Brain (organoid and tissue), 16 donors: ENCODE measurements at places on chromosomes 5 and 9.

- DNase-seq, result no peak
These were observed 21.4 kb downstream of the AGXT2 start for GRCh38 chr5:35026280-35026840.

DNA sequence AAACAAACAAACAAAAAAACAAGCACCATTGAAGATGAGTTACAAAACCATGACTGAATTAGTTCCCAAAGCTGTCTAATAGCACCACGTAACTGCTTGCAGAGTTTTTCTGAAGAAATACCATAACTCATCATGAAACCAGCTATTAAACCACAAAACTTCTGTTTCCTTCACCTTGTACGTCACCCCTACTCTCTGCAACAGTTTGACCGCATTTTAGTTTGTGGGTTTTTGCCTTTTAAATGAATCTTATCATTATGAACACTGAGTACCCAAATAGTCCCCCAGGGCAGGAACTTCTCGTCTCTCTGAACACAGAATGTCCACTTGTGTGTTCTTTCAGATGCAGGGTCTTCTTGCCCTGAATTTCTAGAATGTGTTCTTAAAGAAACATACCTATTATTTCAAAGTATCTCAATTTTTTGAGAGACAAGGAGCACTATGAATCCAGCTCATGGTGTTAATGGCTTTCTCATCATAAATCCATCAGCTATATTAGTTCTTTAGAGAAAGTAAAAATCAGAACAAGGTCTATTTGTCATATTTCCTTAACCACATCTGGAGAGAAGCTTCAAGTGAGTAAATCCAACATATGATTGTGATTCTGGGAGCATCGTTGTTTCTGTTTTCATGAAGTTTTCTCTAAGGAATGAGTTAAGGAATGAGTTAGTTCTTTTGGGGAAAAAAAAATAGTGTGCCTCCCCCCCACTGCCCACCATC lies 210.6 kb downstream of the AUH start:
- DNase-seq, result no peak

DNA sequence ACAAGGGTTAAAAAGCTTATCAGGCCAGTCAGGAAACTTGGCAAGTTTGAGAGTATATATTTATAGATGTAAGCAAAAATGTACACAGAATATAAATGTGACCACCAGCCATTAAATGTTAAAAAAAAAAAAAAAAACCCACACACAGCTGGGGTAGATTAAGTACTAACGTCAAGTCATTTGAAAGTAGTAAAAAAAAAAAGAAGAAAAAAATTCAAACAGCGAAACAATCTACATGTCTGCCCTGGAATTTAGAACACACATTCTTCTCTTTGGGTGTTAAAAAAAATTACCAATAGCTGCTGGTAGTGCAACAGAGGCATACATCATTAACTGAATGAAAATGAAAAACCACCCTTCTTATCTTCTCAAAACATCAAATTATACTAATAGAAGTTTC lies 269.7 kb downstream of the MLLT3 start:
- no peak for DNase-seq

DNA sequence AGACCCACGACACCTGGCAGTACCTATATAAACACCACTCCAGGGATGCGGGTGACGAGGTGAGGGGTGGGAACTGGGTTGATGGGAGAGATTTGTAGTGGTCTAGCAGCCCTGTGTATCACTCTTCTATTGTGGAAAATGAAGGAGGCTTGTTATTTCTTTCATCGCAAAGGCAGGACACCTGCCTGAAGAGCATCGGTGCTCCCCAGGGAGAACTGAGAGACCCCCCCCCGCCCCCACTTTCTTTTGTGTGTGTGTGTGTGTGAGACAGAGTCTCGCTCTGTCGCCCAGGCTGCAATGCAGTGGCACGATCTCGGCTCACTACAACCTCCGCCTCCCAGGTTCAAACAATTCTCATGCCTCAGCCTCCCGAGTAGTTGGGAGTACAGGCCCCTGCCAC lies 8.3 kb upstream of the WDR5 start:
- no peak for DNase-seq

- no peak for DNase-seq
These were observed 7.1 kb upstream of the DELE1 start for GRCh38 chr5:141916522-141916921.

- DNase-seq, result no peak
These were observed 17.3 kb upstream of the MSX2 start for GRCh38 chr5:174706997-174707572.

- DNase-seq, result no peak
These were observed 509.3 kb downstream of the CTNND2 start for GRCh38 chr5:11394933-11395332.

DNA sequence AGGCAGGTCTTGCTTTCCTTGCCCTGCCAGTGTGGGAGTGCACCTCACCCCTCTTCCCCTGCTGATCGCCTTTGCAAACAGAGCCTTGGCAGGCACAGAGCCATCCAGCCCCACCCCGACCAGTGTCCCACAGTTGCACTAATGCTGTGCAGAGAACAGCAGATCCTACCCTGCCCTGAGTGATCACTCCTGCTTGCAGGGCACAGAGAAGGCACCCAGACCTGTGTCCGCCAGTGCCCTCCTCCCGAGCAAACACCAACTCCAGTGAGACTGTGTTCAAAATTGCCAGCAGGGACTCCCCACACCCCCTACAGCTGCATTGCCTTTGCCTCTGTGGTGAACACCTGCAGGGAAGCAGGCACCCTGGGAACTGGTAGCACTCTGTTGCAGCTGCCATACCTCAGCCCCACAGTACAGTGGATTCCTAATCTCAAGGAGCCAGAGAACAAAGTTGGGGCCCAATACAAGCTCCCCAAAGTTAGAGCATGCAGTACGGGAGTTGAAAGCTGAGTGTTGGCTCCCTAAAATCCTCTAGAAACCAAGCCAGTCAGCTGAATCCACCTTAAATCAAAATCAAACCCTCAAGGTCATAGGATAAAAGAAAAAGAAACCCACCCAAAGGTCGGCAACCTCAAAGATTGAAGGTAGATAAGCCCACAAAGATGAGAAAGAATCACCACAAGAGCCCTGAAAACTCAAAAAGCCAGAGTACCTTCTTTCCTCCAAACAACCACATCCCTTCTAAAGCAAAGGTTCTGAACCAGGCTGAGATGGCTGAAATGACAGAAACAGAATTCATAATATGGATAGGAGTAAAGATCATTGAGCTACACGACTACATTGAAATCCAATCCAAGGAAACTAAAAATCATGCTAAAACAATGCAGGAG lies 92.9 kb upstream of the PIK3R1 start:
- DNase-seq, result no peak

- peak; percentile 0 for DNase-seq
These were observed 121.9 kb upstream of the EDIL3 start for GRCh38 chr5:84506625-84507024.
